EH (cell line): ENCODE measurements at places on chromosomes 5 and 9.

DNA sequence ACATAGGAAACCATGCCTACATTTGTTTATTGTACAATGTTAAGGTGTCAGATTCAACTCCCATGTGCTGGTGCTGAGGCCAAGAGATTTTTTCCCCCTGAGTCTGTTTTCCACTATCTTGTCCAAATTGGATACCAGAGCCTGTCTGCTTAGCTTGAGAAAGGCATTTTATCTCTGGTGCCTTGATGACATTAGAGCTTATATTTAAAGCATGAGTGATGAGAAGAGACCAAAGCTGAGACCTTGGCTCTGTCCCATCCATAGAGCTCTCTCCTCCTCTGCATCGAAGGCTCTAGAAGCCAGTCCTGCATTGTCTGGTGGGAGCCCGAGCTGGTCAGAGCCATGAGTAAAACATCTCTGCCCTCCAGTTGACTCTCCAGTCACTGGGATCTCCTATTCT is 10.4 kb upstream of the PPP2CA start:
- DNase-seq = no peak

GRCh38 chr5:148996270-148996669 is 66.6 kb downstream of the SH3TC2 start:
- peak; percentile 39 for DNase-seq

- DNase-seq = no peak
Observed at GRCh38 chr9:5571629-5572232, 57.2 kb upstream of the RIC1 start.

GRCh38 chr5:126509339-126509738 is 85.7 kb downstream of the ALDH7A1 start:
- DNase-seq = peak; percentile 40

DNA sequence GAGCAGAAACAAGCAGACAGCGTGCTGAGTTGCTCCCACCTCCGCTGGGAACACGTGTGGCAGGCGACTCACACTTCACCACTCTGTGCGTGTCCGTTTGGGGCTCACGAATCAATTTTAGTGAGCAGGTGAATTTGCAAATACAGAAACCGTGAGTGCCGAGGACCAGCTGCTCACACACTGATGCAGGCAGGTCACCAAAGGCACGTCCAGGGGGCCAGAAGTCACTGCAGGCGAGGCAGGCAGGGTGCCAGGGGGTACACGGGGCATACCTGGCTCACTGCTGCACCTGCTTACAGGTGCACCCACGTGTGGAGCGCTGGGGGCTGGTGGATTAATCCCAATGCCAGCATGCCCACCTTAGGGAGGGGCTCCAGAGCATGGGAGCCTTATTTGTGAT is 68.8 kb downstream of the ZNF354C start:
- DNase-seq = no peak

DNA sequence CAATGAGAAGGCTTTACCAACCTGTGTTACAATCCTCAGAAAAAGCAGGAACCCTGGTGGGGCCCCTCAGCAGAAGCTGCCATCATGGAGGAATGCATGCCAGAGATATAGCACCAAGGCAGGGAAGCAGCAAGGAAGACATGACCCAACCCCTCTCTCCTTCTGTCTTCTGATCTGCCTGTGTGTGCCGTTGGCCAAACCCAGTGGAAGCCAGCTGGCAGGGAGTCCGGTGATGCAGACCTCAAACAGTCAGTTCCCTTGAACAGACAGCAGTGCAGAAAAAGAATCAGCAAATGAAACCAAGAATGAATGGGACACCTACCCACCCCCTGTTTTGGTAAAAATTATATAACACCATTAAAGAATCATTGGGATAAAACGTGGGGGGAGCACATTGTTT is 234.2 kb downstream of the ZNF608 start:
- no peak for DNase-seq

GRCh38 chr5:54743997-54744788 is 226.6 kb downstream of the SNX18 start:
- DNase-seq = peak; percentile 98

DNA sequence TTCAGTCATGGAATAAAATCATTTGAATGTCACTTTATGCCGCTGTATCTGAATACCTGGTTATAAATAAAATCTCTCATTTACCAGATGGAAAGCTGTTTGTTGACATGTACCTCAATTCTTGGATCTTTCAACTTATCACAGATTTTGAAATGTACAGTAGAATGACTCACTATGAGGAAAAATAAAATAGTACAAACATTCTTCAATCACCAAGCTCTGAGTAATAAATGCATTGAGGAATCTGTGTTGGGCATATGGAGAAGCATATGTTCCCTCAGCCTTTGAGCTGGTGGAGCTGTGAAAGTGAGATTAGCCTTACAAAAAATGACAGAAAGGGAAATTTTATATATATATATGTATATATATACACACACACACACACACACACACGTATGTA is 175.4 kb downstream of the KIAA0825 start:
- DNase-seq = no peak

- DNase-seq = no peak
Observed at GRCh38 chr5:133821311-133821741, 147.1 kb downstream of the C5orf15 start.

DNA sequence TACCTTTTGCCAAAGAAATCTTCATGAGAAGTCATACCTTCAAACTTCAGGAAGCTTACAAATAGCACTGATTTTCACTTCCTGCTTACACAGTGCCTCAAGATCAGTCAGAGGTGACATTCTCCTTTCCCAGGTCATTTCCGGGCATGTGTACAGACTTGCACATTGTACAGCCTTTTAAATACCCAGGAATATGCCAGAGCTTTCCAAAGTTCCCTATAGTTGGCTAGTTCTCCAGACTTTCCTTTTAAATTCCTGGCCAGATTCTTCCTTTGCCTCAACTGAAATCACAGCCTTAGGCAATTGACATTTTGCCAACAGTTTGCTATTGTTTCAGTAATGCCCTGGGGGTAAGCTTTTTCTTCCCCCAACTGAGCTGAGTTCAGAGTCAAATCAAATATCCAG is 47.2 kb downstream of the RFX3 start:
- DNase-seq = peak; percentile 67

- no peak for DNase-seq
Observed at GRCh38 chr9:129637102-129637501, 4.8 kb downstream of the ASB6 start.

DNA sequence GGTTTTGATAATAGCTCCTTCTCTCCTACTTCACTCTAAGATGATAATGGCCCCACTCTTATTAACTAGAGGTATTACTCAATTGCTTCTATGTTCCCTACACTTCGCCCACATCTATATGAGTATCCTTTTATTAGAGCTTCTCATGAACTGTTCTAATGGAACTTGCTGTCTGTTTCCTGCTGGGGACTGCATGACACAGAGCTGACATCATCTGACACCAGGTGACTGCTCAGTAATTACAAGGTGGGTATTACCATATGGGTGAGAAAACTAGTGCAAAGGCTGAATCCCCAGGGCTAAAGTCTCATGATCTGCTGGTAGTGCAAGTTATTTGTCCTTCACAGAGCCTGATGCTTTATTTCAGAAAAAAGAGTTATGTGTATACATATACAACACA is 146.2 kb upstream of the PLCXD3 start:
- no peak for DNase-seq

- DNase-seq = no peak
Observed at GRCh38 chr5:77847814-77848290, 71.7 kb upstream of the TBCA start.

DNA sequence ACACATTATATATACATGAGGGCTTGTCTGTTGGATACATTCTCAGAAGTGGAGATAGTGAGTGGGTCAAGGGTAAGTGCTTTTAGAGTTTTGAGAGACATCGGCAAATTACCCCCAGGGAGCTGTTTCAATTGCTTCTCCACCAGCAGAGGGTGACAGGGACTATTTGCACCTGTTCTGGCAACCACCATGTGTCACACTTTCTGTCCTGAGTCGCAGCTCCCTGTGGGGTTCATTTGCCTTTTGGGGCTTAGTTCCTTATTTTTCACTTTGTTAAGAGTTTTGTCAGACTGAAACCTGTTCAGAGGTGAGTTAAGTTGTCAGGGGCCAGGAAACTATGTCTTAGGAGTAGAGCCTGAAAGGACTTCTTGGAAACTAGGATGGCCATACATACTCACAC is 20.1 kb upstream of the SLC36A1 start:
- DNase-seq = no peak

DNA sequence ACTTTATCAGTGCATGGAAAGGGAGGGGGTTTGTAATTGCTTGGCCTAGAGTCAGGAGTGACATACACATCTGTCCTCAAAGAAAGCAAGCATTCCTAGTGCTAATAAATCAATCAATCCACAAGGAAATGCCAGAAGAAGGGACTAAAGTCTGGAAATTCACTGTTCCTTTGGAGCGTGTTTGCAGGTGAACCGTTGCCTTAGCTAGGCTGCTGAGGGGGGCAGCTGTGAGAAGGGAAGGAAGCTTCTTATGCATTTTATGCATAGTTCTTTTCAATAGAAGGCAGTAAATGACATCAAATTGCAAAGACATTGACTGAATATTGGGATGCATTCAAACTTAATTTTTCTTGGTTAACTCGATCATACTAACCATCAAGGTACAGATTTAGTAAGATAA is 1092.5 kb upstream of the SEMA6A start:
- no peak for DNase-seq

DNA sequence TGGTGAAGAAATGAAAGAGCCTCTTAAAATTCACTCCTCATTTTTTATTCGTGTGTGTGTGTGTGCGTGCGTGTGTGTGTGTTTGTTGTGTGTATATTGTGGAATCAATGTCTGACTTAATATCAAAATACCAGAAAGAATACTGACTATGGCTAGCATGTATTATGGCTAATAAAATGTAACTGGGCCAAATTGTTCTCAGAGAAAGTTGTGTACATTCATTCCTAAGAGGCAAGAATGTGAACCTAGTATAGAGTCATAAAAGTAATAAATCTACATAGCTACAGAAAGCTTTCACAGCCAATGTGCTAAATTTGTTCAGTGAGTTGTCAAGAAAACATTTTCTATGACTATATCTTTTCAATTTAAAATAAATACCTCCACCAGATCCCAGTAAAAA is 211.5 kb downstream of the EBF1 start:
- DNase-seq = no peak

DNA sequence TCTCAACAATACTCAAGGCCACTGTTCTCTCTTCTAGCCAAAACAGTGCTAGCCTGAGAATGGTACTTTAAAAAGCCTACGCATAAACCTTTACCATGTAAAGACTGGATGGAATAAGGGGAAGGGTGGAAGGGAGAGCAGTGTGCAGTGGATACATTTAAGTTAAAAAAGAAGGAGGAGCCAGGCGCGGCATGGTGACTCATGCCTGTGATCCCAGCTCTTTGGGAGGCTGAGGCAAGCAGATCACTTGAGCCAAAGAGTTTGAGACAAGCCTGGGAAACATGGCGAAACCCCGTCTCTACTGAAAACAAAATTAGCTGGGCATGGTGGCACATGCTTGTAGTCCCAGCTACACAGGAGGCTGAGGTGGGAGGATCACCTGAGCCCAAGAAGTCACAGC is 127.7 kb upstream of the KIF2A start:
- DNase-seq = no peak

- DNase-seq = peak; percentile 88
Observed at GRCh38 chr9:81635521-81636254, 53.7 kb downstream of the TLE1 start.

DNA sequence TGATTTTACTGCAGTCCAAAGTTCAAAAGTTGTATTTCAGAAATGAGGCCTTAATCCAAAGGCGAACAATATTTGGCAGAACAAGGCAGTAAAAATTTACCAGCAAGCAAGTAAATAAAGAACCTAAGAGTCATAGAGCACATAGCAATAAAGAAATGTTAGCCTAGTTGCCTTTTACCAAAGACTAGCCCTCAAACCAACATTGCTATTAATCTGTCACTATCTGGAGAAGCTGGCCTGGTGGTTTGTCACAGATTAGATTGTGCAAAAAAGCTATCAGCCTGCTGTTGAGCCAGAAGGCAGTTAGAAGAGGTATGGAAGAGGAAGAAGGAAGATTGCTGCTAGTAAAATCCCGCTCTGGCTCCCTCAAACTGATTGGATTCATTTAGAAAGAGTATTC is 304.7 kb upstream of the KLF4 start:
- no peak for DNase-seq

DNA sequence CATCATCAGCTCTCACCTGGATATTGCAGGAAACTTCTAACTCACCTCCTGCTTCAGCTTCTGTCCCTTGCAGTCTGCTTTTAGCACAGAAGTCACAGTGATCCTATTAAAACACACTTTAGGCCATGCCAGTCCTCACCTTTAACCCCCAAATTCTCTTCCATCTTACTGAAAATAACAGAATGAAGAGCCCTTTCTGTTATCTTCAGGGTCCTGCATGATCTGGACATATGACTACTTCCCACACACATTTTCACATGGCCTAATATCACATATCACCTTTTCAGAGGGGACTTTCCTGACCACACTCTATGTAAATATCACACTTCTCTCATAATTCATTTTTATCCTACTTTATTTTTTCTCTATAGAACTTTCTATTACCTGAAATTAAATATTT is 550.6 kb upstream of the CLINT1 start:
- no peak for DNase-seq

- peak; percentile 98 for DNase-seq
Observed at GRCh38 chr9:107213561-107214028, 69.5 kb upstream of the RAD23B start.

DNA sequence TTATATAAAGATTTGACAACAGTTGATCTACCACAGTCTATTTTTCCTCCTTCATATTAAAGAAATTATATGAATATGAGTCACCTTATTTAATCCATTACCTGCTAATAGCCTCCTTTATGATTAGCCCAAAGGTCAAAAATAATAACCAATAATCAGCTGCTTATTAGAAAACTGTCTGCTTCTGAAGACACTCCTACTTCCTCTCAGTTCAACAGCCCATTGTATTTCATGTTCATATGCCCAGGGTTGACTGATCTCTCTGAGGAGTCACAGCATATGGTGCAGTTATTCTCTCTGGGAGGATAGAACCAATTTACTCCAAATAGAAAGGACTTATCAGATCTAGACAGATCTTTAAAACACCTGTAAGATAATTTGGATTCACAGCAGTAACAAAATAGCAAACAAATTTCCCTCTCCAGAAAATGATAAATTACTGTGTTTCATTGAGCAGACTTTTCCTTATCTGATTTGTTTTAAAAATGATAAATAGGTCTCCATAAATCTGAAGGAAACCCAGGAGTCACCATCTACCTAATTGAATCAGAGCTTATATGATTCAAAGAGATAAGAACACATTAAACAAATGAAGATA is 180.4 kb upstream of the ITGA1 start:
- no peak for DNase-seq

DNA sequence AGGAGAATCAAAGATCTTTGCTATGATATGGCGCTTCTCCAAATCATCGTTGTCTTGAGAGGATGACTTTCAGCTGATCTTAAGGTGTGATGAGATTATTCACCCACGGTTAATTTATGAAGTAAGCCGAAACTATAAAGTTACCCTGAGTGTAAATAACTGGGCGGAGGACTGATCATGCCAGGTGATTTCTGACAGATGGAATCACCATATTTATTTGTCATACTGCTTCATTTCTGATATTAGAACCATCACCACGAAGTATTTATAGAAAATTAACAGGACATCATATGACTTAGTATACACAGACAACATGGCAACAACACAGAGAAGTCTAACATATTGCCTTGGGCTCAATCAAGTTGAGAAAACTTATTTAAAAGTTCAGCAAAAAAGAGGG is 601.9 kb downstream of the RAB3C start:
- DNase-seq = no peak

- DNase-seq = peak; percentile 94
Observed at GRCh38 chr9:4508907-4509589, 18.8 kb downstream of the SLC1A1 start.

GRCh38 chr5:151805414-151806223 is 33.9 kb downstream of the G3BP1 start:
- peak; percentile 45 for DNase-seq

- DNase-seq = no peak
Observed at GRCh38 chr5:113271745-113272454, 162.9 kb downstream of the TSSK1B start.
